Stimulated activated CD8-positive, alpha-beta memory T cell treated with anti-CD3 and anti-CD28 coated beads, Interleukin-4, amount 100 ng/mL, for 1 hour (primary cell): ENCODE measurements at places on chromosomes 1 and 21.

DNA sequence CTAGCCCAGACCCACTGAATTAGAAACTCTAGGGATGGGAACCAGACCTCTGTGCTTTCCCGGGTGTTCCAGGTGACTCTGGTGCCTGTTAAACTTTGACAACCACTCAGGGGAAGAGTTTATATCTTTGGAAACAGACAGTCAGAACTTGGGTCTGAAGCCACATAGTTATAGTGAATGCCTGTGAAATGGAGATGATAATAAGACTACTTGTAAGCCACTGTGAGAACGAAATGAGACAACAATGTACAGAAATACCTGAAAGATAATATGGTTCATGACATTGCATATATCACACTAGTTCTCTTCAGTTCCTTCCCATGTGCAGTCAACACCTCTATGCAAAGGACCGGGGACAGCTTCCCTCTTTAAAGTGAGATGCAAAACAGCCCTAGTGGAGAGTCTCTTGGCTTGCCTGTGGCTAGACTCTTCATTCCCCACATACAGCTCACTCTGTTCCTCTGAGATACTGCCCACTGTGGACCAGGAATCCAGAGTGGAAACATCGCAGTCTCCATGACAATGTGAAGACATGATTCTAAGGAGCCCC lies 287.5 kb downstream of the ASTN1 start:
- DNase-seq: no peak

DNA sequence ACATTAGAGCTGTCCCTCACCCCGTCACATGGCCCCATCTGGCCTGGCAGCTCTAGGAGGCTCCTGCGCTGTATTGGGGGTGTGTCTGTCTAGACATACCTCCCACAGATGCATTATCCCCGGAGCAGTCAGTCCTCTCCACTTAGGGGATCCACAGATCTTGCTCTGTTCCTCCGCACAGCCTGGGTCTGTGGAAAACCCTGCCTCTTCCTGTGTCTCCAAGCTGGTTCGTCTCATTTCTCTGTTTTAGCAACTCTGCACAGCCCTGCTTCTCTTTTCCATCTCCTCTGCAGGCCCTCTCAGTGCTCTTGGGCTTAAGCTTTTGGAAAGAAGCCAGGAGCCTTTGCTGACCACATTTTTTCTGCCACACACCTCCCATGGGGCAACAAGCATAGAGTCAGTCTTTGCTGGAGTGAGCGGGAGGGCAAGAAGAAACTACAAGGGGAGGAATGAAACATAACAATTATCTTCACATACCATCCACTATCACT lies 241.5 kb downstream of the FOXD2 start:
- no peak for DNase-seq

GRCh38 chr1:163877016-163877415 lies 555.3 kb downstream of the NUF2 start:
- DNase-seq: no peak

- no peak for DNase-seq
Measured at GRCh38 chr1:66013371-66013770, 220.7 kb downstream of the PDE4B start.

- DNase-seq: no peak
Measured at GRCh38 chr1:53075206-53075605, 13.2 kb downstream of the PODN start.

- DNase-seq: no peak
Measured at GRCh38 chr1:20486457-20487235, 636 bp upstream of the CAMK2N1 start.

DNA sequence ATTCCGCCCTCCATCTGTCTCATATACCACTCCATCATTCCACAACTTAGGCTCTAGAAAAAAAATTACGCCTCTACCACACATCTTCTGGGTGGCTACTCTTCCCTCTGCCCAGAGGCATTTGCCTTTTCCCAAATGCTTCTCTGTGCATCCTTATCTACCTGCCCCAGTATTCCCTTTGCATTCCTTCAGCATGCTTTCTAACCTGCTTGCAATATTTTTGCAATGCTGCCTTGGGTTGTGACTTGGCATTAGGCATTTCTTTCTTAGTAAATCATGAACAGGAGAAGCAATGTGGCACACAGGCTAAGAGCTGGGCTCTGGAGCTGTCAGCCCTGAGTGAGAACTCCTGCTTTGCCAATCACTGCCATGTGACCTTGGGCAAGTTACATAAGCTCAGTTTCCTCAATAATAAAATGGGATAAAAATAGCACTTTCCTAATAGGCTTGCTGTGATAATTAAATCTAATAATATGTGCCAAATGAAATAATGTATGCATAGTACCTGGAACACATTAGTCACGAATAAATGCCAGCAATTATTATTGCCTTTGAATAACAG lies 276.0 kb downstream of the ASTN1 start:
- no peak for DNase-seq

DNA sequence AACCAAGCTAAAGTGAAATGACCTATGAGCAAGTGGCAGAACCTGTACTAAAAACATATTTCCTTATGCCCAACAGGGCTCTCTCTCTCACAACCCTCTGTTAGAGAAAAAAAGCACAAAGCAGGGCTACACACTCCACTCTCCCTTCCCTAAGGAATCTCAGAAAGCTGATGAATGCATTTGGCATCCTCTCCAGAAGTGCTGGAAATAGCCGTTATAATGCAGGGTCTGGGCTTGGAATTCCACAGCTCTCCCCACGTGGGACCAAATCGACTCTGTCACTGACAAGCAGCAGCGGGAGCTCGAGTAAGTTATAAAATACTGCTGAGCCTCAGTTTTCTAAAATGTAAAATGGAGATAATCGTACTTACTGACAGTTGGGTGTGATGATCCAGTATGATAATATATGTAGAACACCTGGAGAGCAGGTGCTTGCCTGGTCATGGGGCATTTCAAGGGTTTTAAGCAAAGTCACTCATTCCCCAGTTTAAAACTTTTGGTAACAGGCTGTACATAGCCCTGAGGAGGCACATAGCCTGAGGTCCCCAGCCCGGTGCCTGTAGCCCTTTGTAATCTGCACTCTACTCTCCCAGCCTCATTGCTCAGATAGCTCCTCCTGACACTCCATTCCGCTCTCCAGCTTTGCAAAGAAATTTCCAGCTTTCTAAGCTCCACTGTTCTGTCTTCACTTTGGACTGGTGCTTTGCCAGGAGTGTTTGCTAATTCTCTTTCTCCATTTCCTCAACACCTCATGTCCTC lies 175.6 kb upstream of the DAB1 start:
- no peak for DNase-seq

- no peak for DNase-seq
Measured at GRCh38 chr1:48859456-48859855, 82.8 kb upstream of the BEND5 start.

GRCh38 chr21:38780879-38781278 lies 24.9 kb upstream of the ETS2 start:
- DNase-seq: no peak

DNA sequence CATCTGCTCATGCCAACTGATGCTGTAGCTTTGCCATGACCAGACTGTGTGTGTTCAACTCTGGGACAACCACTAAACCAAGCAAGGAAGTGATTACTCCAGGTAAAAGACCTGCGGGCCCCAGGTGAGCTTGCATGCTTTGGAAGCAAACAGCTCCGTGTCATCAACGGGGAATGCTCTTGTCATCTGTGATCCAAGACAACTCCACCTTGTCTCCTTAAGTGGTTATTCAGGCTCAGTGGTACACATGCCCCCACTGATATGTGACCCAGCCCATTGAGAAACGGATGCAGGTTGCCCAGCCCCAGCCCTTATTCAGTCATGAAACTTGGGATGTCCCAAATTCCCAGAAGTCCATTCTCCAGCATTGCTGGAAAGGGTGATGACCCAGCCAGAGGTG lies 89.0 kb downstream of the TIAM1 start:
- no peak for DNase-seq

DNA sequence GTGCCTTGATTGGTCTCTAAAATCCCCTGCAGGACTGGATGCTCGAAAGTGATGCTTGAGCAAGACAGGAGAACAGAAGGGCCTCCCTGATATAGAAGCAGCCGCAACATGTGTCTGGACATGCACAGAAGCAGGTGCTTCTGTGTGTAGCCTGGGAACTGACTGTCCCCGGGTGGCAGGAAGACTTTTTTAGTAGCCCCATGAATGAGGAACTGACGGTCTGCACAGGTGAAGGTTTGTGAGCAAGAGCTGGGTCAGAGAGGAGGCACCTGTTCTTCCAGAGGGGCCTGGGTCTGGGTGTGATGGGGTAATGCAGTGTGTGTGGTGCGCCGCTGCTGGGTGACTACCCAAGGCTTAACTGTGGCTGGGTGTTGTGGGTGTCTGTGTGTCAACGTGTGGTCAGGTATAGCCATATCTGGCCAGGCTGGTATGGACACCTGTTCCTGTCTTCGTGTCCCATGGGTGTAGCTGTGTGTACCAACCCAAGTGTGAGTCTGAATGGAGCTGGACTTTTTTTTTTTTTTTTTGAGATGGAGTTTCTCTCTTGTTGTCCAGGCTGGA lies 39.1 kb upstream of the FOXO6 start:
- DNase-seq: no peak

- DNase-seq: no peak
Measured at GRCh38 chr1:44678626-44679025, 4.1 kb downstream of the ARMH1 start.

DNA sequence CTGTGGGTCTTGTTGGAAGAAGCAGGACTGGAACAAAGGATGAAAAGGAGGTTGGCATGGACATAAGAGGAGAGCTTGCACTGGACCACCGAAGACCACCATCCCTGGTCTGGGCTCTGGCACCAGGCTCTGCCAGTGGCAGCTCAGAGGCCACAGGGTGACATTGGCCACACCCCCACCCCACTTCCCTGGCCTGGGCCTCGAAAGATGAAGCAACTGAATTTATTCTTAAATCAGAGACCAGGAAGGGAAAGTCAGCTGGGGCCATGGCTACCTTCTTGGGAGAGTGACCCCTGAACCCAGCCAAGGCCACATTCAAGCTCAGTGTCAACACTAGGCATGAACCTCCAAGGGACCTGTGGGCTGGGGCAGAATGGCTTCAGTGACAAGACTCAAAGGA lies 4.0 kb downstream of the KLHDC7A start:
- no peak for DNase-seq

DNA sequence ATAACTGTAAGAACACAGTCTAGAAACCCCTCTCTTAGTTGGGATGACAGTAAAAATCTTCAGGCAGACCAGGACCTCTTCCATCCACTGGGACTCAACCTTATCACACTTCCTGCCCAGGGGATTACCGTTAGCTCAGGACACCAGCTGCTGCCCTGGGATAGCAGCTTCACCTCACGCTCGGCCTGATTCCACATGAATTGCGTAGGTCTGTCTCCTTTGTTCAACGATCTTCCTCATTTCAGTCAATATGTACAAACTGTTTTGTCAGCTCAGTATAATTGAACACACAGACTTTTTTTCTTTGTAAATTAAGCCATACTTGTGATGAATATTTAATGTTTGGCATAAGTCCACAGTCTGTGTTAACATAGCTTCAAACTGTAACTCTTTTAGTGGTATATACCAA lies 290.4 kb downstream of the GRIK1 start:
- no peak for DNase-seq

DNA sequence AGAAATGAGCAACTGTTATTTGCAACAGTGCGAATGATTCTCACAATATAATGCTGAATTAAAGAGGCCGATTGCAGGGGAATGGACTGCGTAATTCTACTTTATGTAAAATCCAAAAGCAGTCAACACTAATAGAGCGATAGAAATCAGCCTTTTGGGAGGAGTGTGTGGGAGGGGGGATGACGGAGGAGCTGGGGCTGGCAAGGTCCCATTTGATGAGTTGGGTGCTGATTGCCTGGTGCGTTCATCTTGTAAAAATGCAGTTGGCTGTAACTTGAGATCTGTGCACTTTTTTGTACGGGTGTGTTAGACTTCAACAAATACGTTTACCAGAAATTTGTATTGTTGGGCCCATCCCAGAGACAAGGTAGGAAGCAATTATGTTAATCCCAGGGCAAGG lies 20.7 kb downstream of the TNFRSF8 start:
- no peak for DNase-seq

GRCh38 chr1:228171221-228171891 lies 5.8 kb downstream of the IBA57 start:
- DNase-seq: no peak

DNA sequence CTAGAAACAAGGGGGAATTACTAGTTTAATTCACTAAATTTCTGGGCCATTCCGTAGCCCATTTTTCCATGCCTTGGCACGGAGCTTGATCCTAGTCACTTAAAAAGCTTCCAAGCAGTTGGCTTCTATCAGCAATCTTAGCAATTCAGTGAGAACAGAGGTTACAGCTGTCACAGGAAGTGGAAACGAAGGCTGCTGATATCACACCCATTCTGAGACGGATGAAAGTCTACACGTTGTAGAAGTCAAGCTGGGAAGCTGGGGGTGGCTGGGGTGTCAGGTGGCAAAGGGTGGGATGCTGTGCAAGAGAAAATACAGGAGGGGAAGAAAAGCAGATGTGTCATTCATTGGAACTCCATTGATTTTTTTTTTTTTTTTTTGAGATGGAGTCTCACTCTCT lies 11.8 kb upstream of the STMN1 start:
- DNase-seq: no peak

GRCh38 chr1:235074523-235075047 lies 54.1 kb downstream of the TOMM20 start:
- no peak for DNase-seq

DNA sequence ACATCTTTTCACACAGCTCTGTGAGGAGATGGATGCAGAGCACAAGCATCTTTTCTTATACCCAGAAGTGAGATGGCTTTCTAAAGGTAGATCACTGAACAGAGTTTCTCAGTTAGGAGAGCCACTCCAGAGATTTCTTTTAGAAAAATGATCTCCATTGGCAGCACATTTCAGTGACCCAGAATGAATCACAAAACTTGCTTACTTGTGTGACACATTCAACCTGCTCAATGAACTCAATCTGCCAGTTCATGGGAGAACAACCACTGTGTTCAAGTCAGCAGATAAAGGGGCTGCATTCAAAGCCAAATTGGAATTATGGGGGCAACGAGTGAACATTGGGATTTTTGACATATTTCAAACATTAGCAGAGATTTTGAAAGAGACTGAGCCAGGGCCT lies 78.3 kb downstream of the UCHL5 start:
- no peak for DNase-seq

DNA sequence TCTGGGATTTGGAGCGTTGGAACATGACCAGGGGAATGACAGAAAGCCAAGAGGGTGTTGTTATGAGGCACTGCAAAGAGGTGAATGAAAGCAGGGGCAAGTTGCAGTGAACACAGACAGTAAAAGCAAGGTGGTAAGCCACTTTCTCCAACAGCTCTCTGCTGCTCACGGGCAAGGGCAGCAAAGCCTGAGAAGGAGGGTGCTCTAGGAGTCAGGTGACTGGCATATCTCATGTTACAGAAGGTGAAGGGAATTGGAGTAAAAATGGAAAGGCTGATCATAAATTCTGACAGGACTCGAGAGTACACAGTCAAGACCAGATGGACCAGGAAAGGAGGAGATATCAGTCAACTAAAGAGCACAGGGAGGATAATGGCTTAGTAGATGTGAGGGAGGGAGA lies 14.5 kb downstream of the VAV3 start:
- DNase-seq: no peak

GRCh38 chr21:26199456-26199855 lies 28.9 kb upstream of the APP start:
- DNase-seq: no peak

- no peak for DNase-seq
Measured at GRCh38 chr1:56715156-56715555, 70.0 kb downstream of the PRKAA2 start.
